GM13977 (cell line): ENCODE measurements at places on chromosomes 3 and 15.

DNA sequence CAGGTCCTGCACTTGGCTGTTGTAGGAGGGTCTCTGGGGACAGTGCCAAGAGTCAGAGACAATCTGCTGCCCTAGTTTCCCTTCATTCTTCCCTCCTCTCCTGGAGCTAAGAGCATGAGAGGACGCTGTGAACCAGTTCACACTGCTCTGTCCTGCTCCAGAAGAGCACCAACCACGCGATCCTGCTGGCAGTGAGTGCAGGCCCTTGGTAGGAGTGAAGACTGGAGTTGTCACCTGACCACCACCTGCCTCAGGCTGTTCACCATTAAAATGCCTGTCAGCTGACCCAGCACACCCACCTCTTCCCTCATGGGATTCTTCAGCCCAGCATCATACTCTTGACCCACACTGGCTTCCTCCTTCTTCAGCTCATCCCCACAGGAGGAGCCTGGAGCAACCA lies 2.9 kb downstream of the TM6SF1 start:
- no peak for DNase-seq

- no peak for DNase-seq
Measured at GRCh38 chr3:144650380-144650779, 678.8 kb downstream of the DIPK2A start.

GRCh38 chr15:51172193-51172592 lies 77.5 kb upstream of the TNFAIP8L3 start:
- DNase-seq: no peak

GRCh38 chr15:52680761-52681160 lies 1.6 kb upstream of the ATOSA start:
- DNase-seq: no peak

- no peak for DNase-seq
Measured at GRCh38 chr3:100455841-100456550, 36.4 kb upstream of the TMEM45A start.

GRCh38 chr15:56242576-56243162 lies 1.0 kb downstream of the RFX7 start:
- no peak for DNase-seq

DNA sequence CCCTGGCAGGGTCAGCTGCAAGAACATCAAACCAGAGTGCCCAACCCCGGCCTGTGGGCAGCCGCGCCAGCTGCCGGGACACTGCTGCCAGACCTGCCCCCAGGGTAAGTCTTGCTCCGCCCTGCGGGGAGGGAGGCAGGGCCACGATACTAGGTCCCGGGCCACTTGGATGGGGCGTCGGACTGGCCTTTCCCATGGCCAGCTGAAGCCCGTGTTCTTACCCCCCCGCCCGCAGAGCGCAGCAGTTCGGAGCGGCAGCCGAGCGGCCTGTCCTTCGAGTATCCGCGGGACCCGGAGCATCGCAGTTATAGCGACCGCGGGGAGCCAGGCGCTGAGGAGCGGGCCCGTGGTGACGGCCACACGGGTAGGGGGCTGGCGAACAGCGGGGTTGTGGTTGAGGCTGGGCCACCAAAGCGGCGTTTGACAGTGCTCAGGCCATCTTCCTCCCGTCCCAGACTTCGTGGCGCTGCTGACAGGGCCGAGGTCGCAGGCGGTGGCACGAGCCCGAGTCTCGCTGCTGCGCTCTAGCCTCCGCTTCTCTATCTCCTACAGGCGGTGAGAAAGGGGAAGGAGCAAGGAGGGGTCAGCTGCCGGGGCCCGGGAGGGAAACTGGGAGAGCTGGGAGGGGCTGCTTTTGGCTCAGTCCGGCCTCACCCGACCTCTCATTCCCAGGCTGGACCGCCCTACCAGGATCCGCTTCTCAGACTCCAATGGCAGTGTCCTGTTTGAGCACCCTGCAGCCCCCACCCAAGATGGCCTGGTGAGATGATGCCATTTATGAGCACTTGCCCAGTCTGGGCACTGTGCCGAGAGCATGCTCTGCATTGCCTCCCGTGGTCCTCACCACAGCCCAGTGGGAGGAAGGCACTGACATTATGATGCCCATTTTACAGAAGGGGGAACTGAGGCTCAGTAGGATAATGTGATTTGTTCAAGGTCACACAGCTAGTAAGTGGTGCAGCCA lies 1.7 kb downstream of the CHRD start:
- DNase-seq: no peak

DNA sequence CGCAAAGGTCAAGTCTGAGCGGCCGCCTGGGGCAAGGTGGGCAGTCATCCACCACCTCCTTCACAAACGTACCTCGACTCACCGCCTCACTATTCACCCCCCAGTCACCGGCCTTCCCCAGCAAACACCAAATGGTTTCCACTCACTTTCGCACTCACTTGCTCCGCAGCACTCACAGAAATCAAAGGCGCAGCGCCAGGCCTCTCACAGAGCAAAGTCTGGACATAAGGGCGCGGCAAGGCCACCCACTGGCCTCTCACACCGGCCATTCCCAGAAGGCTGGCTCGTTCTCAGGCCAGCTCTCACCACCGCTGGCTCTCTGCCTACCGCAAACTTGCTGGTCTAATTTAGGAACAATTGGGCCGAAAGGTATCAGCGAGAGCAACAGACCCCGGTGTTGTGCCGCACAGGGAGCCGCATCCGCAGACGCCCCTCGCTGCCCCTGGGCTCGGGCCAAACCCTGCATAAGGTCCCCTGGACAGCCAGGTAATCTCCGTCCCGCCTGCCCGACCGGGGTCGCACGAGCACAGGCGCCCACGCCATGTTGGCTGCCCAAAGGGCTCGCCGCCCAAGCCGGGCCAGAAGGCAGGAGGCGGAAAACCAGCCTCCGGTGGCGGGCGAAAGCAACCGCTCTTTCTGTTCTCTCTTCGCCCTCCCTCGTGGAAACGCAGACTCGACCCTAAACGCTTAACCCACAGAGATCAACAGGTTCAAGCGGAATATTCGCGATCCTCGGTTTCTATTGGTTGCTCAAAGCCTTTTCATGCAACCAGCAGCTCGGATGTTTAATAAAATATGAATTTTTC lies 2.9 kb downstream of the SHOX2 start:
- DNase-seq: peak; percentile 38

- no peak for DNase-seq
Measured at GRCh38 chr15:96264351-96264798, 66.1 kb upstream of the NR2F2 start.

- peak; percentile 23 for DNase-seq
Measured at GRCh38 chr15:52309154-52309548, 13.5 kb upstream of the MYO5C start.

GRCh38 chr3:171790574-171790897 lies 19.7 kb downstream of the PLD1 start:
- no peak for DNase-seq

DNA sequence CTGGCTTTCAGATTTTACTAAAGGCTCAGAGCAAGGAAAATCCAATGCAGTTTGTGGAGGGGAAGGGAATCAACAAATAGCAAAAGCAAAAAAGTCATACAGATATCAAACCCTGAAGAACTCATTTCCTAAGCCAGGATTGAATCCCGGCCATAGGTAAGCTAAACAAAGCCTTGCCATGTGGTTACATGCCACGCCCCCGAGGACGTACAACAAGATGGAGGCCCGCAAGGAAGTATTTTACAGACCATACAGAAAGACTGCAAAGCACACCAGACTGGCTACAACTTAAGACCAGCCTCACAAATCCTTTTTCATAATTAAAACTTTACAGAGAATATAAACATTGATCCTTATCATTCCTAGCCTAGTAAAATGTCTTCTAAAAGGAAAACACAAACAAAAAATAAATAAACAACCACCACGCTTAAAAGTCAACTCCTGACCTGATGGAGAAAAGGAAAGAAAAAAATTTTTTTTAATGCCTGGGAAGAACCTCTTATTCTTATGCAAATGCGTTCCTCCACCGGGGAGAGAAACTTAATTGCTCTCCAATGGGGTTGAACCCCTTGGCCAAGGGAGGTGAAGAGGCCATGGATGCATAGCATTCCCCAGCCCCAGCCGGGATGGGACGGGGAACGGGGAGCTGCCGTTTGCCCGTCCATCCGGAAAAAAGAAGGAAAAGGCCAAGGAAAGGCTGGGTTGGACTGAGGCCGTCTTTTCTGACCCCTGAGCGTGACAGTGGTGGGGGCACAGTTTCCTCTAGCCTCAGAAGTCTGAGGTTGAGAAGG lies 39.3 kb downstream of the IL1RAP start:
- no peak for DNase-seq

GRCh38 chr15:85312486-85312885 lies 67.9 kb upstream of the AKAP13 start:
- DNase-seq: peak; percentile 74

GRCh38 chr15:63531586-63531985 lies 27.2 kb downstream of the USP3 start:
- DNase-seq: no peak

GRCh38 chr3:181610083-181610972 lies 101.4 kb upstream of the SOX2 start:
- DNase-seq: no peak

DNA sequence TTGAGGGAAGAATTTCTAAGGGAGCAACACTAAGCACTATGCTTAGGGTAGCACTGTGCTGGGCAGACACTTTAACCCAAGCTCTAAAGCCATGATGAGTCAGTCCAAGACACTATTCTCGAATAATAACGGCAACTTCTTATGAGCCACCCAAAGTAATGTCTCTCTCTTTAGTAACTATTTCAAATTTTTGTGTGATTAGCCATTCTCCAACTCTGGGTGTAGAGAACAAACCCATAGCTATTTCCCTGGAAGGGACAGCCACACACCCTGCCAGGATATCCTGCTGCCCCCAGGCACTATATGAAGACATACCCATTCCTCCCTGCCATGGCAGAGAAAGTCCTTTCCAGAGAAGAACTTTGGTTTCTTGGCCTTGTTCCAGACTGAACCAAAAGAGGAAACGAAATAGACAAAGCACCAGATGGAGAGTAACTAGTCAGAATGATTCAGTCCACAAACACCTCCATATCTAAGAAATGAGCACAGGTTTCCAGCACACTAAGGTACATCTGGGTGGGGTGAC lies 384.9 kb upstream of the THBS1 start:
- no peak for DNase-seq

DNA sequence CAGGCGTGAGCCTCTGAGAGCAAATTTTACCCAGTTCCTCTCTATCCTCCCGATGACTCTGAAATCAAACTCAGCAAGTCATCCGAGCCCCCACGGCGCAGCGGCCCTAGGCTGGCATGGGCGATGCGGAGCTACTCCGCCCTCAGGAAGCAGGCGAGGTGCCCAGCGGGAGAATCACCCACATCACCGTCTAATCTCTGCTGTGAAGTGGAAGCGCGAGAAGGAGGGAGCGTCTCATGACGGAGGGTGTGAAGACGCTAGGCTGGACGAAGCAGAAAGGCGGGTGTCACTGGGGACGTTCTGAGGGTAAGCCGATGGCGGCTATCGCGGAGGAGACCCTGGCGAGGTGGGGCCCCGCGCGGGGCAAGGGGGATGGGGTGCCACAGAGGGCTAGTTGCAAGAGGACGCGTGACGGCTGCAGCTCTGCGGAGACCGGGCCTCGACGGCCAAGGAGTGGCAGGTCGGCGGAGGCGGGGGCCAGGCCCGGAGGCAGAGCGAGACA lies 9.1 kb upstream of the GNAI2 start:
- DNase-seq: peak; percentile 57

- DNase-seq: no peak
Measured at GRCh38 chr15:98999233-98999632, 8.4 kb downstream of the PGPEP1L start.

DNA sequence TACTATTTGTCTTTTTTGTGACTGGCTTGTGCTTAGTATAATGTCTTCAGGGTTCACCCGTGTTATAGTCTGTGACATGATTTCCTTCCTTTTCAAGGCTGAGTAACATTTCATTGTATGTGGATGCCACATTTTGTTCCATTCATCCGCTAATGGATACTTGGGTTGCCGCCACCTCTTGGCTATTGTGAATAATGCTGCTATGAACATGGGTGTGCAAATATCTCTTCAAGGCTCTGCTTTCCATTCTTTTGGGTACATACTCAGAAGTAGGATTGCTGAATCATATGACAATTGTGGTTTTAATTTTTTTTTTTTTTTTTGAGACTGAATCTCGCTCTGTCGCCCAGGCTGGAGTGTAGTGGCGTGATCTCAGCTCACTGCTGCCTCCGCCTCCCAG lies 15.4 kb downstream of the CRTC3 start:
- DNase-seq: no peak

DNA sequence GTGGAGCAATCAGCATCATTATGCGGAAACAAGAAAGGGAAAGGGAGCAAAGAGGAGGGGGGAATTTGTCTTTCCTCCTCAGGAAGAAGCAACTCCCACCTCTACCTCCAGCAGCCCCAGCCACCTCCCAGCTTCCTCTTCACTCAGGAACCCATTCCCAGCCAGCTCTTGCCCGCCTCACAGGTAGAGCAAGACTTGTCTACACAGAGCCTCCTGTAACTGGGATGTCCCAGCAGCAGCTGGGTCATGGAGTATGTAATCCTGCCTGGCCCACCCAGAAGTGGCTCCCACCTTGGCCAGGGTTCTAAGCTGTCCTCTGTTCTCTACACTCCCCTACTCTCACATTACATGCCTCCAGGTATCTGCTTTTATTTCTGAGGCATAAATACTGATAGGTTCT lies 14.0 kb downstream of the IGDCC3 start:
- DNase-seq: no peak

DNA sequence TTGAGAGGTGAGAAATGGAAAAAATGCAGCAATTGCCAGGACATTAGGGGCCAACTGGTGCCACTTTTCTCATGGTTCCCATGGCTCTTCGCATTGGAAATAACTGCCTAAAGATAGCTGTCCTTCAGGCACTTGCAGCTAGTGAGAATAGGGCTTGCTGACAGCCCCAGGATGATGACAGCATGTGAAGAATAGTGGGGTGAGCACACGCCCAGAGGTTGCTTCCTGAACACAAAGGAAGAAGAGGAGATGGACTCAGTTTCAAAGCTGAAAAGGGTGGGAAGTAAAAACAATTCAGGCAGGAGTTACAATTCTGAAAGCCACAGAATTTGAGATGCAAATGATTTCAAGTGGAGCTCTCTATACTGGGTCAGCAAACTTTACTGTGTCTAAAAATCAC lies 45.6 kb downstream of the TNFAIP8L3 start:
- DNase-seq: no peak

DNA sequence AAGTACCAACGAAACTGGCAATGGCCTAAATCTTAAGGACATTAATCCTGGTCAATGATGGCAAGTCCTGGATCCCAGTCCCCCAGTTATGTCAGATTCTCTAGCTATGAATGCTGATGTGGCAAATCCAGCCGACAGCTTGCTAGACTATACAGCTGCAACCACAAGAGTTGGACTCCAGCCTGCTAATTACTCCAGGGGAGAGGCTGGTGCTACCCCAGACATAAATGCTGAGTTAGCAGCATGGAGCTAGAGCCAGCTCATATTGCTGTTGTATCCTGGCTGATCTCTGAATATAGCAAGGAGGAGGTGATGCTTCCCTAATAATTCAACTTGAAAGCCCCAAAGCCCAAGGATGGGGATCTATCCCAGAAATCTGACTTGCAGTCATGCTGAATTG lies 207.1 kb downstream of the LRRN1 start:
- DNase-seq: no peak

- no peak for DNase-seq
Measured at GRCh38 chr3:54600441-54601204, 327.2 kb downstream of the LRTM1 start.
